ENCODE measurements at places on chromosomes 13 and 19. TPM values are rescaled to one million over a fixed set of nuclear protein-coding genes. Genes with fewer than 3 reads are reported as not detected.

DNA sequence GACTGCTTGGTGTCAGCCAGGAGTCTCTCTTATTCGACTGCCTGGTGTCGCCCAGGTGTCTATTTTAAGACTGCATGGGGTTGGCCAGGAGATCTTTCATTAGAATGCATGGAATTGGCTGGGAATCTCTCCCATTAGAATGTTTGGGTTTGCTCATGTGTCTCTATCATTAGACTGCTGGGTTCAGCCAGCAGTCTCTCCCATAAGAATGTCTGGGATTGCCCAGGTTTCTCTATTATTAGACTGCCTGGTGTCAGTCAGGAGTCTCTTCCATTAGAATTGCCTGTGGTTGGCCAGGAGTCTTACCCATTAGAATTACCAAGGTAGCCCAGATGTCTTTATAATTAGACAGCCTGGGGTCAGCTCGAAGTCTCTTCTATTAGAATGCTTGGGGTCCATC, 1496.0 kb downstream of the UQCRFS1 start:
- no peak for DNase-seq

The ZNF234 gene
- 16.2 TPM for total RNA-seq

- DNase-seq: no peak
Measured at GRCh38 chr19:30540761-30541160, 168.6 kb downstream of the ZNF536 start.

The KCNRG gene
- not detected for total RNA-seq

DNA sequence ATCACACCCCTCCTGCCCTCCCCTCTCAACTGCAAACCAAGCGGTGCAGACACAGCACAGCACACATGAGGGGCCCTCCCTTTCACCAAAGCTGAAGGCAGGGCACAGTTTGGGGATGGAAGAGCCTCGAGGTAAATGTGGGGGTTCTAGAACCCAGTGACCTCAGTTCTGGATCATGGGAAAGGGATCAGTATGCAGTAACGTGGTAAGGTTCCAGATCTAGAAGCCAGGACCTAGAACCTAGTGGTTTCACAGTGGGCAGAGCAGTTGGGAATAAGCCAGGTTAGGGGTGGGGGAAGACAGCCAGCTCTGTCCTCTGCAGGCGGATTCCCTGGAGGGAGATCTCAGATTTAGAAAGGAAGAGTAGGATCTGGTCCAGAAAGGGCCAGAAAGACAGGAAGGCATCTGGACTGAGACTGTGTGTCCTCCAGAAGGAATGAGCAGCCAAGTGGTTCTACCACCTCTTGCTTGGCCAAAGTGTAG, 3.1 kb downstream of the FTL start:
- DNase-seq: no peak

DNA sequence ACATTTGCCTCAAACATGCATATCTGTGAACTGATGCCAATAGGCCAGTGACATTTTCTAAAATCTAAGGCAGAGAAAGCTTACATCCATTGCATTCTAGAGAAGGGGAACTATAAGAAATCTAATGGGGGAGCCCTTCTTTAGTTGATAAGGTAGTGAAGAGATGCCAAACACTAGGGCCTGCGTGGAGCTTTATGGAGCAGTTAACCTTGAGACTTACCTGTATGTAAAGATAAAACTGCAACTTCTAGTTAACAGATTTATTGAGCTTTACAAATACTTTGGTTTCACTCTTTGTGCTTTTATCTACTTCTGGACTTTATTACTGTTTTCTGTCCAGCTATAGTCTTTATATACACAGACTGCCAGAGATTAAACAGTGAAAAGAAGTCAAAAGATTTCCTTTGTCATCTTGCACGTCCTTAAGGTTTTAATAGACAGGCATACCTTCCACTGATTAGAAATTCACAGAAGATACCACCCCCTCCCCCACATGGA, 457.6 kb downstream of the KLF12 start:
- DNase-seq: no peak

DNA sequence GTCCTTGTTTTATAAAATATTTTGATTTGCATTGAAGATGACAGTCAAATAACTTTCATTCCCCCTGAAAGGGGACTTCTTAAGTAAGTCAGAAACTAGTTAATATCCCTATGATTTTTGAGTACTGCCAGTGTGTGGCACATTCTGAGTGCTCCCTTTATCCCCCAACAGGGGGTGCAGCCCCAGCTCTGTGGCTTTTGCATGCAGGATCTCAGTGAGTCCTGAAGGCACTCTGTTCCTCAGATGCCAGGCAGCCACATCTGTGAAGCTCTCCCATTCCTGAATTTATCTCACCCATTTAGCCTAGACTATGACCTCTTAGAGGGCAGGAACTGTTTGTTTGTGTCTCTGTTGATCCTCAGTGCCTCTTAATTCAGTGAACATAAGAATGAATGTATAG, 123.1 kb downstream of the CDK8 start:
- peak; percentile 2 for DNase-seq

DNA sequence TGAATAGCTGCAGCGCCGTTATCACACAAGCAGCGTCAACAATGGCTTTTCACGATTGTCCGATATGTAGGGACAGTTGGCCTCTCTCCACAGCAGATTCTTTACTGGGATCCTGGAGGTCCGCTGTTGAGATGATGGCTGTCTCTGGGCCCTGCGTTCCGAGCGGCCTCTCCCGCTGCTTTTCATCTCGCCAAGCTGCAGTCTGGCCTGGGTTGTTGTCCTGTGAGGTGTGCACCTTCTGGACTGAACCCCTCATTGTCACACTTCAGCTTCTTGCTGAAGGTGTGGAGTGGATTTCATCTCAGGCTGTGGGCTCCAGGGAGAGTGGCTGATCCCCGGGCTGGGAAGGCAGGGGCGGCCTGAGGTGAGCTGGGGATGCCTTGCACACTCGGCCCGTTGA, 9.6 kb downstream of the UPF1 start:
- DNase-seq: no peak

- peak; percentile 53 for DNase-seq
Measured at GRCh38 chr19:7294558-7295212, 471 bp upstream of the INSR start.

- no peak for DNase-seq
Measured at GRCh38 chr13:31765138-31765785, 25.9 kb downstream of the RXFP2 start.

The NAPSA gene
- total RNA-seq: 3.6 TPM

GRCh38 chr13:39663508-39663907, 8.0 kb downstream of the COG6 start:
- no peak for DNase-seq

- DNase-seq: no peak
Measured at GRCh38 chr19:49287141-49287770, 37.7 kb downstream of the SLC6A16 start.

The COL5A3 gene
- total RNA-seq: 0.49 TPM

DNA sequence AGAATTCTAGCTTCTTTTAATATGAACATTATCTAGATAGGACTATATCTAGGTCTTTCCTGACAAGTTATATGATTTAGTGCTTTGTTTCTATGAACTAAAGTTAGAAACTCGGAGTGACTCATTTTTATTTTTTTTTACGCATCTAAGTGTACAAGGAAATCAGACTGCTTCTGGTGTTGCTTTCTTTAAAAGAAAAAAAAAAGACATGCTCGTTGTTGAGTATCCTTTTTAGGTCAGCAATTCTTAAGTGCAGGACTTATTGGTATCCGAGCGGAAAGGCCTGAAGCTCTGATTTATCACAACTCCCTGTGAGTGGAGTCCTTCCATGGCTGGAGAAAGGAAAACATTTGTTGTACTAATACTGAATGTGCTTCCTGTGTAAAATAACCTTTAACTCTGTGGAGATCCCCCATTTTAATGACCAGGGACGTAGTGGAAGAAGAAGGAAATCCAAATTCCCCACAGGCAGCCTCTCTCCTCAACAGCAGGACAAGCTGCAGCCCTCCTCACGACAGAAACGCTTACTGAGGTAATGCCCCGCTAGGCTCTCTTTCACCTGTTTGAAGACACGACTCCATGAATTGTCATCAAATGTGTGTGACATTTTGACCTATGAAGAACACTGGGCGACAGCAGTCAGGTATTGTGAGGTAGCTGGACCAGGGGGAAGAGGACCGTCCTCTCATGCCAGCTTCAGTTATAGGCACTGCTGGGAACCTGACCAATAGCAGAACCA, 17.9 kb upstream of the POMP start:
- no peak for DNase-seq

GRCh38 chr13:72562686-72563085, 164.7 kb downstream of the MZT1 start:
- DNase-seq: no peak

DNA sequence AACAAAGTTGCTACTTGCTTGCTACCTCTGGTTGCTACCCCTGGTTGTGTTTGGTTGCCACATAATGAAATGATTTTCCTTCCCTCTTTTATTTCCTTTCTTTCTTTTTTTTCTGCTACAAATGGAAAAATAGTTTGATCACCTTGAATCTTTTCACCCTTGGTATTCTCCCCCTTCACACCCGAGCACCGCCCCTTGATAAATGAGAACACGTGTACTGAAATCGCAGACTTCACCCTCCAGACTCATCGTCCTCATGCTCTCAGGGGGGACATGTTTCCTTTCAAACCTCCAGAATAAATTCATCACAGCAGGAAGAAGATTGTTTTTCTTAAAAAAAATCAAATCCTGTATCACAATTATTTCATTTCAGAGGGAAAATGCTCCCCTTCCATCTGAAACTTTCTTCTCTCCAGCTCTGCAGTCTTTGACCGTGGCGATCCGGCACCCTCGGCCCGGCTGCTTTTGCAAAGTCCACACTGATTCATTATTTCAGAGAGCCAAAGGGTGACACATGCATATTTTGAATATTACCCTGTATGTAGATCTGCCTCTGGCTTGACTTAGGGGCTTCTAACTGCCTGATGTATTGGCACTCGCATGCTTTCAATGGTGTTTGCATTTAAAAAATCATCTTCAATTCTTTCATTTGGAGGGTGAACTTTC, 222.6 kb upstream of the MAB21L1 start:
- no peak for DNase-seq

DNA sequence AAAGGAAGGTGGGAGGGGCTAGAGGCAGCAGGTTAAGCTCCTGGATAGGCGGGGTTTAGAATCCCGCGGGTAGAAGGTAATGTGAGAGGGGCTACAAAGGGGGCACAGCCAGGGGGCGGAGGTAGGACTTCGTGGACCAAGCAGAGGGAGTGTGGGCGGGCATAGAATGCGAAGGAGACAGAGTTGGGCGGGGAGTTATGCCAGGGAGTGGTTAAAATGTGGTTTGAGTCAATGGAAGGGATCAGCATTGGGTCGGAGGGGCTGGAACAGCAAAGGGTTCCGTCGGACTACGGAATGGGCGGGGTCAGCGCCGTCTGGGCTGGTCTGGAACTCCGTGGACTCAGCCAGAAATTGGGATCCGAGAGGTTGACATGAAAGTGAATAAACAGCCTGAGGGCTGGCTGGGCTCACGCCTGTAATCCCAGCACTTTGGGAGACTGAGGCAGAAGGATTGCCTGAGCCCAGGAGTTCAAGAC, 3.0 kb downstream of the LTBP4 start:
- DNase-seq: no peak

DNA sequence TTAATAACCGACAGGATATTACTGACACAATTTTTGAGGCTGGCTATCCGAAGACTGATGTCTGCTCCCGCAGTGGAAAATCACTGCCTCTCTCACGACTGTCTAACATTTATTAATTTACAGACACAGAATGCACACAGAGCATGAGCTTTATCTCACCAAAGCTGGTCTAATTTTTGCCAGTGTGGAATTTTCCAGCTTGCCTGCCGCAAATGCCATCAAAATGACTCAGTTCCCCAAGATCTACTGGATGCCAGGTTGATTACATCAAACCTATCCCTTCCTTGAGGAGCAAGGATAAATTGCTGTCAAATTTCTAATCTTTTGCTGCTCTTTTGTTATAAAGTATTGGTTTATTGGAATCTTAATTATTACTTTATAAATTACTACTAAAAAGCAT, 1775.1 kb upstream of the PCDH20 start:
- no peak for DNase-seq

The CD70 gene
- total RNA-seq: not detected

The EEF1AKMT1 gene
- 6.0 TPM for total RNA-seq

DNA sequence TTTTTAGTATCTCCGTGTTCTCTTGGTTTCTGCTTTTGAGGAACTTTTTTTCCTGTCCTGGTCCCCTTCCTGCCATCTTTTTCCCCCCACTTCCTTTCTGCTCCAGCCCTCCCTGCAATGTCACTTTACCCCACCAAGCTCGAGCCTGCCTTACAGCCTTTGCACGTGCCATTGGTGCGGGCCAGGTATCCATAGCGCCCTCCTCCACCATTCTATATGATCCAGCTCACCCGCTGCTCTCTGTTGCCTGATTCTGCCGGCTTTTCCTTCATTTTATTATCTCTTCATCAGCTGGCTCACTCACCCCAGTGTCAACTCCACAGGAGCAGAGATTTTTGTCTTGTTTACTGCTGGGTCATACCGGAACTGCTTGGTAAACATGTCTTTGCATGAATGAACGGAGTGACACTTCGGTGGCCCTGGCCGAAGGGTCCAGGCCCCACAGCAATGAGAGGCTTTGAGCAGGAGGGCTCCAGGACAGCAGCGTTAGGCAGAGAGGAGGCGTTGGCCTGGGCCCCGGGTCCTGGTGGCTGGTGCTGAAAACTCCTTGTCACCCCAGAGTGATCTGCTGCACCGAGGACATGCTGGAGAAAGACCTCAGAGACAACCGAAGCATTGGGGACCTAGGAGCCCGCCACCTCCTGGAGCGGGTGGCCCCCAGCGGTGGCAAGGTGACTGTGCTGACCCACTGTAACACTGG, 1.2 kb downstream of the MRI1 start:
- DNase-seq: no peak

DNA sequence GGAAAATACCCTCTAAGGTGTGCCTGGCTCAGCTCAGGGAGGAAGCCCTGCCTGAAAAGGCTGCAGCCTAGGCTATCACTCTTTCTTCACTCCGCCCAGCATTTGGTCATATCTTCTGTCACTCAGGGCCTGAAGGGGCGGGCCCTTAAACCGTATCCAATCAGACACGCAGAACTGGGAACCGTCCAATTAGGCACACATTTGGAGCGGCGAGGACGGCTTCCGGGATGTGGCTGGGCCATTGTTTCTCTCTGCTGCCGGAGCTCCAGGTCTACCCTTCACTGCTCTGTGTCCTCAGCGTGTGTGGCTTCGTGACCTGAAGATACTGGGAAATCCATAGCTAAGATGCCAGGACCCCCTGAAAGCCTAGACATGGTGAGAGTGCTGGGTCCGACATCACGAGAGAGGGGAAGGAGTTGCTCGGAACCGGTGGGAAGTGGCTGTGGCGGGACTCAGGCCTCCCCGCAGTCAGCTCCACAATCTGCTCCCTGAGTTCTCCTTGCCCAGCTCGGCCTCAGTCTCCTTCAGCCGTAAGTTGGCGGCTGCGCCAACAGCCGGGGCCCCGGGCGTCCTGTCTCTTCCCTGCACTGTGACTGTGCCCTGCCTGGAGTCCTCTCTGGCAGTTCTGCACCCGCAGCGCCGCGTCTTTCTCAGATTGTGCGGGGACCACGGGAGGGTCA, at the start of gene ZNF493:
ZNF493 (plus strand) TSS at position 241 of the 680 bp plus-strand sequence; CDS start at position 346, 105 bp downstream.
- peak; percentile 85 for DNase-seq

The ZNF274 gene
- total RNA-seq: 44.6 TPM

The ZNF497 gene
- 3.1 TPM for total RNA-seq

GRCh38 chr13:108451121-108451520, 178.3 kb upstream of the MYO16 start:
- DNase-seq: no peak

The SPACA7 gene
- not detected for total RNA-seq

Measured in Calu3 (cell line).